ENCODE measurements at places on chromosomes 7 and 10.

GRCh38 chr7:20896996-20897395 is 110.3 kb upstream of the SP8 start:
- no peaks in the 10 kb centered on the region for H3K36me3 ChIP-seq
- H3K27me3 ChIP-seq: no peaks in the 10 kb centered on the region
- H3K4me3 ChIP-seq: no peak overlapping the region
- no peak overlapping the region for H3K27ac ChIP-seq

DNA sequence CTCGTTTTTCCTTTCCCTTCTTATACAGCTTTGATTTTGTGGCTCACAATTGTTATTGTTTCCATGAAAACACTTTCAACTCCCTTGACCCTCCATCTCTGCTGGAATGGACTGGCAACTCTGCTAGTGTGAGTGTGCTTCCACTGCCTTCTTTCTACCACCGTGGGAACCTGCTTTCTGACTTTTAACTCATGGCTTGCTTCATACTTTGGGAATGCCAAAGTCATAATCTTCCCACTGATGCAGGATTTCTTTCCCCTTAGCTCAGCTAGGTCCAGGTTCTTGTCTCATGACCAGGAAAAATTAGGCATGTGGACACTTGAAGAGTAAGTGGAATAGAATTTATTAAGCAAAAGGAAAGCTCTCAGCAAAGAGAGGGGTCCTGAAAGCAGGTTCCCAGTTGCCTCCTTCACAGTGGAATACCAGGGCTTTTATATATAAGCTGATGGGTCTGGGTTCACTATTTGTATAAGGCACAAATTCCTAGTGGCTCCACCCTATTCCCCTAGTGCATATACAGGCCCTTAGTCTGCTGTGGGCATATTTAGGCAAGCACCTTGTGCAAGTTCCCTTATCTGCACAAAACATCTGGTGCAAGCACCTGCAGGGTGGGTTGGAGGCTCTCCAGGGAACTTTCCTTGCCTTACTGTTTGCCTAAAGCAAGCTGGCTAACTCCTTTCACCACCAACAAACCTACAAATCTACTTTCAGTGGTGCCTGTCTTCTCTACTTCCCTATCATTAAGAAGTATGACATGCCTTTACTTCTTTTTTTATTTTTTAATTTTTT is 119.5 kb downstream of the CFAP58 start:
- no peaks in the 10 kb centered on the region for H3K4me1 ChIP-seq
- H3K27ac ChIP-seq: no peak overlapping the region
- H3K27me3 ChIP-seq: no peaks in the 10 kb centered on the region
- DNase-seq: no peak
- H3K4me3 ChIP-seq: no peak overlapping the region

DNA sequence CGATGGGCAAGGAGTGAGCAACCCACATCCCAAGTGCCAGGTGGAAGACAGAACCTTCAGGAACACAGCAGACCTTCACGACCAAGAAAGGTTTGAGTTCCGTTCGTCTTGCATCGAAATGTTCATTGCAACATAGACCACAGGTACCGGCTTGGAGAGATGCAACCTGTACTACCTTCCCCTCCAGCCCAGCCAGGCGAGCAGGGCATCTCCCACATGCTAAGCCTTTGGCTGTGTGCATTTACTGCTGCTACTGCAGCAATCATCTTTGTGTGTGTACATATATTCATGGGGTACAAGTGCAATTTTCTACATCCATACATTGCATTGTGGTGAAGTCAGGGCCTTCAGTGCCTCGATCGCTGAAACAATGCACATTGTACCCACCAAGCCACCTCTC is 58.8 kb downstream of the CTBP2 start:
- no peak overlapping the region for H3K4me3 ChIP-seq
- H3K27ac ChIP-seq: no peak overlapping the region
- H3K4me1 ChIP-seq: no peaks in the 10 kb centered on the region
- DNase-seq: no peak
- H3K27me3 ChIP-seq: no peaks in the 10 kb centered on the region

- H3K4me3 ChIP-seq: no peak overlapping the region
- H3K27ac ChIP-seq: no peak overlapping the region
- DNase-seq: no peak
- H3K27me3 ChIP-seq: peaks cover 35% of the 10 kb centered on the region
- H3K4me1 ChIP-seq: no peaks in the 10 kb centered on the region
- H3K36me3 ChIP-seq: no peaks in the 10 kb centered on the region
Observed at GRCh38 chr10:507908-508444, 181.5 kb downstream of the DIP2C start.

- DNase-seq: no peak
- no peak overlapping the region for H3K4me3 ChIP-seq
- H3K36me3 ChIP-seq: no peaks in the 10 kb centered on the region
- H3K27me3 ChIP-seq: no peaks in the 10 kb centered on the region
- H3K27ac ChIP-seq: no peak overlapping the region
- no peaks in the 10 kb centered on the region for H3K4me1 ChIP-seq
Observed at GRCh38 chr10:8269976-8270375, 215.5 kb downstream of the GATA3 start.

DNA sequence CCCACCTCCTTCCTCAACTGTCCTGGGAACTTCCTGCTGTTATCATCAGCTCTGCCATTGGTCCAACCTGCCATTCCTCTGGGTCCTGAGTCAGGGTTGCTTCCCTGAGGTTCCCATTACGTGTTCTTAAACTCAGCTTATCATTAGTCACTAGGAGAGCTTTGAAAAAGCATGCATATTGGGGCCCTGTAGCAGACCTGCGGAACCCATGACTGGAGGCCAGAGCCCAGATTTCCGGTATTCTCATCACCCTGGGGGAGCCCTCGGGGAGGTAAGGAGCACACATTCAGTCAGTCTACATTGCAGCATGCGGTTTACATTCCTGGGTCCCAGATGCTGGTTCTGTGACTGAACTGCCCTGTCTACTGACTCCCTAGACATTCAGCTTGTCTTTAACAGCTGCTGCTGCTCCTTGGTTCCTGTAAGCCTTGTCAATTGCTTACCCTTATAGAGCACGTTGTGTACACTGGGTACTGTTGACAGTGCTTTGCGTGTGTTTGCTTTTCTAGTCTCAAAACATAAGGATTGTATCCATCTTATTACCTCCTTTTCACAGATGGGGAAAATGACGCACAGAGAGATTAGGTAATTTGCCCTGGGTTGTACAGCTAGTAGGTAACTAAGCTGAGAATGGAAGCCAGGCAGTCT is 12.8 kb downstream of the CDHR3 start:
- H3K27me3 ChIP-seq: peaks cover 18% of the 10 kb centered on the region
- H3K4me1 ChIP-seq: no peaks in the 10 kb centered on the region
- no peaks in the 10 kb centered on the region for H3K36me3 ChIP-seq
- no peak overlapping the region for H3K27ac ChIP-seq

Data from K562 (cell line).